ENCODE measurements at places on chromosomes 12 and 14.
A peak's percentile ranks its signal among the peaks of the same experiment; 100 is the strongest.

DNA sequence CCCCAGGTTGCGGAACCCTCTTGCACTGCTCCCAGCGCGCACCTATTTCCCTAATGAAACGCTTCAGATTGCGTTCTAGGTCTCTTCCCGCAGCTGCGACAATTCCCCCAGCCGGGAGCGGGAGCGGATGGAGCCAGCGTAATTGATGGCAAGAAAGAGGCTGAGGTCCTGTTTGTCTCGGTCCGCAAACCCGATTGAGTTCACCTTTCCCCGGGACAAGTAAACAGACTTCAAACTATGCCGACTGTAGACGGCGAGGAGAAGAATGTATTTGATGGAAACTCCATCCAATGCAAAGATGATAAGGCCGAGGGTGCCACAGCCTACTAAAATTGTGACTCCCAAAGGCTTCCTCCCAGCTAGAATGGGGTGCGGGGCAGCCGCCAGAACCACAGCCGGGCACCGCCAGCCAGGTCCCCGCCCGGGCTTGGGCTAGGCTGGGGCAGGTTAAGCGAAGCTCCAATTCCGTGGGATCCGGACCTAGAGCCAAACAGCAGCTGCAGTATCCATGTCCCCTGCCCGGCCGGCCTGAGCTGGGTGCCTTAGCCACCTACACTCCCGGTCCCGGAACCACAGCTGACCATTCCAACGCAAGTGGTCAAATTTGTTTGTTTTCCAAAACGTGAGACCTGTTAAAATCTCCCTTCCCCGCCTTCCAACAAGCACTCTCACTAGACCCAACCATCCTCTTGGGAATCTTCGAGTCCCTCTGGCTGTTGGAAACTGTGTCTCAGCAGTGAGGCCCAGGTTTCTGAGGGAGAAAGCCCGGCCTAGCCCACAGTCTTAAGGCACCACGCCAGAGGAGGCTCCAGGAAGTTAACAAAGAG, 5.5 kb downstream of the NKX2-1 start:
- DNase-seq: no peak

GRCh38 chr12:4539167-4539870, 629 bp downstream of the RAD51AP1 start:
- DNase-seq: no peak

- no peak for DNase-seq
These were observed 156.9 kb downstream of the CAND1 start for GRCh38 chr12:67426067-67426466.

DNA sequence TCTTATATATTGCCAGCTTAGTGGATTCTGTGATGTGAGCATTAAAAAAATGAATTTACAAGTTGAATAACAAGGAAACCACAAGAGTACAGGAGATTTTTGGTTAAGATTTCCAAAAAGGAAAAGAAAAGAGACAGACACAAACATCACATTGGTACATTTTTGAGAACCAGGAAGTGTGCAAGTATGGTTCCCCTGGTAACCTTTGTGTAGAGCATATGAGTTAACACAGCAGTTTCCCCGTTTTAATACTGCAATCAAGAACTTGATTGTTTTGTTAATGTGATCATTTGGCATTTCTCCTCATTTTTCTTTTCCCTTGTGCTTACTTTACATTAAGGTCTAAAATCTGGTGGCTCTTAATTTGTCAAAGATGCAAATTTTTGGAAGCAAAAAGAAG, 490.4 kb upstream of the ATP2B1 start:
- DNase-seq: peak; percentile 63

- DNase-seq: no peak
These were observed 203.8 kb downstream of the RBM19 start for GRCh38 chr12:113762155-113762881.

GRCh38 chr12:11688831-11689230, 39.4 kb downstream of the ETV6 start:
- no peak for DNase-seq

DNA sequence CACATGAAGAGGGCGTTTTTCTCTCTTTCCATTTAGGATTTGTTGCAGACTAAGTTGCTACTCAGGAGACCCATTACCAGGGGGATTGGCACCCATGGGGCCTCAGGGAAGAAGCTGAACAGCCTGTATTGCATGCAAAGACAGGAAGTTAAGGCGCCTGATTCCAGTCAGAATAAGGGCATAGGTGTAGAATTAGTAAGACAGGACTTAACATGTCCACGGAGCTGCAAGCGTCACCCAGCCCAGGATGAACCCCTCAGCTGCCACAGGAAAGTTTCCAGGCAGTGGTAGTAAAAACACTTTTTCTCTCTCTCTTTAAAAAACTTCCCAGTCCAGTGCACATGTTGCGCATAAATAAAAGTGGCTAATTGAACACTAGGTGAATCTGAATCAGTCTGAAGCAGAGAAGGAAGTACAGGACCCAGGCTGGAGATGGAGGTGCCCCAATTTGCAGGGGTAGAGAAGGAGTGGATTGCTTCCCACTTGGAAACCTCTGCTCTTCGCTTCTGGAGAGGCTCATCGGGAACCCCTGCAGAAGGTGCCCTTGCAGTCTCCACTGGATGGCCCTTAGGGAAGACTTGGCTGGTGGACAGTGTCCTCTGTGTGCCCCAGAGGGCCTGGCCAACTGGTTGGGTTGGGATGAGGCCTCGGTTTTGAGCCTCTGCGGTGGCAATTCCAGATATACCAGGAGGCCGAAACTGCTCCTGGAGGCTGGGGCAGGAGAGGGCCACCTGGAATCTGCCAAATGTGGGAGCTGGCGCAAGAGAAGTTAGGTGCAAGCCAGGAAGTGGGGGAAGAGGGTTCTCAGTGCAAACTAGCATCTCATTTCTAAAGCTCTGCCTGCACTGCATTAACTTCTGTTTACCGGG, 10.7 kb upstream of the TBX3 start:
- DNase-seq: no peak

DNA sequence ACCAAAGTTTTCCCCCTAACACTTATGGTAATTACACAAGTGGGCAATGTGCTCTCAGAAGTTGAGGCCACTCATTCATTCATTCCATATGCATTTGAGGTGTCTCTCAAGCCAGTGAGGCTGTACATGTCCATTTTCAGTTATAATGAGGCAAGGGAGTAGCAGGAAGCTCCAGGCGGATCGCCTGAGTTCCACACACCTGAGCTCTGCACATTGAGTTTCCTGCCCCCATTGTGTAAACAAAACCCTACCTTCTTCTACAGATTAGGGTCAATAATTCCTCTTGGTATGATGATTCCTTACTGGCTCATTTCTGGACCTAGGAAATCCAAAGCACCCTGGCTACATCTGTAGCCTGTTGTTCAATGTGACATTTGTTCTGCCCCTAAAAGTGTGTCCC, 555.3 kb downstream of the MED13L start:
- no peak for DNase-seq

DNA sequence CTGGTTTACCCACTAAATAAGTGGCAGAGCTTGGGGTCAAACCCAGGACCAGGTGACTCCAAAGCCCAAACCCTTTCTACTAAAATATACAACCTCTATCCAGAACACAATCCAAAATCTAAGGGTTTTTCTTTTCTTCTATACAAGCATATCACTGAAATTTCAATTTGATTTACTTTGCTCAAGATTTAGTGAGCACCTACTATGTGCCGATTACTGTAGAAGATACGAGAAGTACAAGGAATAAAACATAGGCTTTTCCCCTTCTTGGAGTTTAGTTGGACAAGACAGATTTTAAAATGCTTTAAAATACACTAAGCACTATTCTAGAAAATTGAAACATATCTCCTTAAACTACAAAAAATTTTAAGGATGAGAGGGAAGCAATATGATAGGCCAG, 2.8 kb downstream of the L3HYPDH start:
- no peak for DNase-seq

DNA sequence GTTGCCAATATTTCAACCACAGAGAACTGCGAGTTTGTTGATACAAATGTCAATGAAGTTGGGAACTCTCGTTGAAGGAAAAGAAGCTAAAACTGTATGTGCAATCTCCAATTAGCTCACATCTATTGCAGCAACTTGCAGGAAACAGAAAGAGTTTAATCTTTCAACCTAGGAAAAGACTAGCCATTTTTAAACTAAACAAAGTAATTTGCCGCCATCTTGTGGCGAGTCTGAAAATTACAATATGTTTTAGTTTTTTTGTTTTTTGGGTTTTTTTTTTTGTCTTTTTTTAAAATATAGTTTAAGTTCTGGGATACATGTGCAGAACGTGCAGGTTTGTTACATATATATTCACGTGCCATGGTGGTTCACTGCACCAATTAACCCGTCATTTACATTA, 131.2 kb upstream of the FOXG1 start:
- peak; percentile 37 for DNase-seq

- no peak for DNase-seq
These were observed 126.4 kb downstream of the TMEM132C start for GRCh38 chr12:128393346-128393745.

DNA sequence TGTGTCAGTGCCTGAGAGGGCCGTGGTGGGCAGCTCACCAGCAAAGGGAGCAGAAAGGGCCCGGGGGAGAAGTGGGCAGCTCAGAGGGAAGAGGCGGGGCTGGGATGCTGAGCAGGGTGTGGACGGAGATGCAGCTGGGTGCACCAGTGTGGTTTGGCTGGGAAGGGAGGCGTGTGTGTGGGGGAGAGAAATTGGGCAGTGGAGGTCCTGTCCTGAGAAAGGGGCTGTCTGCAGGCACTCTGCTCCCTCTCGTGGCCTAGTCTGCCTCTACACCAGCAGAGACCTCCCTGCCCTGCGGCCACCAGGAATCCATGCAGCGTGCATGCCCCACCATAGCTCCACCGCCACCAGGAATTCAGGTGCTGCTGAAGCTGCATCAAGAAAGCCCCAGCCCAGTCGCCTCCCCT, 6.4 kb downstream of the TMEM121 start:
- DNase-seq: peak; percentile 50

- no peak for DNase-seq
These were observed 102.2 kb downstream of the TTC6 start for GRCh38 chr14:37697489-37698121.

DNA sequence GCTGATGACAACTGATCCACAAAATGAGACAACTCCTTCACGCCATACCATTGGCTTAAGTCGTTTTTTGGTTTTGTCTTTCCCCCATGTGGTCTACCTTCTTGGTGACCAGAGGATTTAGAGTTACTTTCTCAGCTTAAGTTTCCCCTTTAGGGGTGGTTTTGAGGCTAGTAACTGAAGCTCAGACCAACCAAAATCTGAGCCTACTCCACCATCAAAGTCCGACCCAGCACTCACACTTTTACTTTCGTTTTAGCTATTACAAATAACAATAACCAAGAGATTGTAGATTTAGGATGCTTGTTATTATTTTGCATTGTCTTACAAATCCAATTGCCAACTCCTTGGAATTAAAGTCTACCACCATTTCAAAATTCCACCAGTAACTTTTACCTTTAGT, 130.6 kb upstream of the MDM1 start:
- no peak for DNase-seq

GRCh38 chr14:54807881-54808280, 94.7 kb downstream of the GCH1 start:
- DNase-seq: no peak

- DNase-seq: no peak
These were observed 84.3 kb upstream of the FOXN3 start for GRCh38 chr14:89501381-89501780.

- no peak for DNase-seq
These were observed 119.6 kb downstream of the MED13L start for GRCh38 chr12:116157845-116158267.

- DNase-seq: no peak
These were observed 58.6 kb downstream of the SLC38A1 start for GRCh38 chr12:46209914-46210872.

DNA sequence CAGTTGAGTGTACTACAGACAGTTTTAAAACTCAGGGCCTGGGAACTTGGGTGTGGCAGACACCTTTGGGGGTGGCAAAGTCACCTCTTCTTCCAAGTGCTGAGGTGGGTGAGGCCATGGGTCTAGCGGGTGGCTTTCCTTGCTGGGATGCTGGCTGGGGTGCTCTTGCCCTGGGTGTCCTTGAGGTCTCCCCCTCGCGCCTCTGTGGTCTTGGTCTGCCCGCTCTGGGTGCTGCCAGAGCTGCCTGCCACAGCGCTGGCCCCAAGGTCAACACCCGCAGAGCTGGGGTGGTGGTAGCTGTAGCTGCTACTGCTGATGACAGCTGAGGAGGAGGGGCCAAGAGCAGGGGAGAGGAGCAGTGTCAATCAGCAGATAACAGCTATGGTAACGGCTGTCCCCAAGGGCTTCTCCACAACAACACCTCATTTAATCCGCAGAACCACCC, 6.8 kb downstream of the KRT74 start:
- DNase-seq: no peak

DNA sequence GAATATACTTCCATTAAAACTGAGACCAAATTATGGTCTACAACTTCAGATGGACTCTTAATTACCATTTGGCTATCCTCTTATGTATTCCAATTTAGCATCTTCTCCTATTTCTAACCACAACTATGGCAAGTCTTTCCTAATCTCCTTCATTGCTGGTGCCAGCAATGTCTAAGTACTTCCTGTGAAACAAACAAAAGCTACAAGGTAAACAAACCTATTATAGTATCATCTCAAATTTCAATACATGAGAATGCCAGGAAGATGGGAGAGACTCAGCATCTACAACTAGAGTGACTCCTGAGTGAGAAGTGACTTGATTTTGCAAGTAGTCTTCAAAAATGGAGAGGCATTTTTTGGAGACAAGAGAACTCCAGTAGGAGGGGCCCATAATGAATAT, 202.9 kb upstream of the ATXN7L3B start:
- DNase-seq: no peak

DNA sequence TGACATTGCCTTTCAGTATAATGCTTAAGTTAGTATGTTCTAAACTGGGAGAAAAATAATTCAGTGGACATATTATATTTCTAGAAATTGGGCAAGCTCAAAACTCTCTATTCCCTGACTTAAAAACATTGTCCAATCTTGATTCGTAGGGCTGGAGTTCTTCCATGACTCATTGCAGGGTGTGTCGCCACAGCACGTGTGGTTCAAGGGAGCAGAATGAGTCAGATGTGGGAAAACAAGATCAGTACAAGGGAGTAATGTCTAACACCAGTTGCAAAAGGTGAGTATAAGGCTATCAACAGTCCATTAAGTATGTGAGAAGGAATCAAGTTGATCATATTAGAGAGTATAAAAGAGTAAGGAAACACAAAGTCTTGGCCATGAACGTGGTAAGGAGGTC, 887.0 kb downstream of the TMTC2 start:
- no peak for DNase-seq

DNA sequence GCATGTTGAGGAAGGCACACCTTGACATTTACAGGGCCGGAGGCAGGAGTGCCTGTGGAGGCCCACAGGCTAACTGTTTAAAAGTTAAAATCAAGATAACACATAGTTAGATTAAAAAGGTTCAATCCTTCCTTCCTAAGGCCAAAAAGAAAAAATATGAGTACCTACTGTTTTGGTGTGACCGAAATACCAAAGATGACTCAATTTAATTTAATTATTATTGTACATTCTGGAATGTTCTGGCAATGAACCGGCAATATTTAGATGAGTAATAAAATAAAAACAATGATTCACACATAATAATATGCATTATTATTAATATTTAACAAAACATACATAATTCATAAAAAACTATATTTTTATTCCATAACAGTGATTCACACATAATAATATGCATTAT, 136.8 kb upstream of the NTF3 start:
- DNase-seq: no peak

All from common myeloid progenitor, CD34-positive (primary cell).